GM12878 (cell line): ENCODE measurements at places on chromosomes 2 and 18.

DNA sequence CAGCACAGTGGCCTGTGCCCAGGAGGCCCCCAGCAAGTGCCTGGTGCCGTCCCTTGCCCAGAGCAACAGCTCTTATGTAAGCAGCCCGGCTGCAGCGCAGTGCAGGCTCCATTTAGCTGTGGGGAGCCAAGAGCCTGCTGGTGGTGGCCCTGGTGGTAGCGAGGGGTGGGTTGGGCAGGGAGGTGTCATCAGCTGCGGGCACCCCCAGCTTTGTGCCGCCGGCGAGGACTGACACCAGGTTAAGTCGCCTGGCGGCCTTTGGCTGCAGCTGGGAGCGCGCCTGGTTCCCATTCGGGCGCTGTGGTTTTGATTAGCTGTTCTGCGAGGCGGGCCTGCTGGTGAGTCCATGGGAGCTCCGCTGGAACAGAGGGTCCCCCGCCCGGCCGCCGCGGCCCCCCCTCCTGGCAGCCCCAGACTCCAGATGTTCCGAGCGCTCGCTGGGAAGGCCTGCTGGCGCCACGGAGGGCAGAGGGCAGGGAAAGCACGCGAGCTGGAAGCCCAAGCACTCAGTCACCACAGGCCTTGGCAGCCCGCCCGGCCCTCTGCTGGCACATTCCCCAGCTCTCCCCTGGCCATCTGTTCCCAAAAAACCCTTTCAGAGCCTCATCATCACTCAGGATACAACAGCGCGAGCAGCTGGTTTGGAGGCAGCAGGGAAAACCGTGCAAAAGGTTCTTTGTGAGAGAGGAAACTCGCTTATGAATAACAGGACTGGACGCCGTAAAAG lies 18.4 kb downstream of the ATOH8 start:
- H3K36me3 ChIP-seq, result no peaks in the 10 kb centered on the region
- H3K4me1 ChIP-seq, result no peaks in the 10 kb centered on the region
- no peak overlapping the region for H3K27ac ChIP-seq
- no peak for DNase-seq
- no peak overlapping the region for H3K4me3 ChIP-seq

- H3K4me1 ChIP-seq, result peaks cover 32% of the 10 kb centered on the region
- no peak for DNase-seq
- H3K36me3 ChIP-seq, result no peaks in the 10 kb centered on the region
- no peaks in the 10 kb centered on the region for H3K27me3 ChIP-seq
- H3K4me3 ChIP-seq, result no peak overlapping the region
Observed at GRCh38 chr2:24513281-24514071, 22.4 kb downstream of the NCOA1 start.

- H3K4me3 ChIP-seq, result no peak overlapping the region
- no peaks in the 10 kb centered on the region for H3K36me3 ChIP-seq
- H3K27ac ChIP-seq, result no peak overlapping the region
- DNase-seq, result no peak
- H3K4me1 ChIP-seq, result no peaks in the 10 kb centered on the region
Observed at GRCh38 chr18:37509600-37509999, 56.0 kb downstream of the CELF4 start.

GRCh38 chr2:101442042-101442666 lies 32.8 kb downstream of the RFX8 start:
- DNase-seq, result no peak
- H3K4me1 ChIP-seq, result no peaks in the 10 kb centered on the region
- H3K36me3 ChIP-seq, result no peaks in the 10 kb centered on the region
- no peak overlapping the region for H3K27ac ChIP-seq
- no peak overlapping the region for H3K4me3 ChIP-seq
- H3K27me3 ChIP-seq, result no peaks in the 10 kb centered on the region

DNA sequence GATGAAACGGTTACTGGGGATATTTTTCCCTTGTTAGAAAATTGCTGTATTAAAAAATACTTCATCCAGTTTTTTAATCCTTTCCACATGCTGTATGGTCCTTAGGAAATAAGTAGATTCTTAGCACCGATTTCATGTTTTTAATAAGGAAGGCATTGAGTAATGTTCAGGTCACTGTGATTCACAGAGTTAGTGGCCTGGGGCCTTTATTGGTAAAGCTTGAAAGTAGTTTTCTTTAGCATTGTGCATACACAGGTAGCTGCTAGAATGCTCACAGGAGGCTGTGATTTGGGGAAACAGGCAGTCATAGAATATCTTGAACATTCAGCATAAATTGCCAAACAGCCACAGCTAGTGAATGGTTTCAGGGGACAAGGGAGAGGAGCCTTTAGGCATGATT lies 79.8 kb downstream of the XRCC5 start:
- H3K4me3 ChIP-seq, result no peak overlapping the region
- peaks cover 5% of the 10 kb centered on the region for H3K36me3 ChIP-seq
- no peaks in the 10 kb centered on the region for H3K27me3 ChIP-seq
- H3K27ac ChIP-seq, result no peak overlapping the region

DNA sequence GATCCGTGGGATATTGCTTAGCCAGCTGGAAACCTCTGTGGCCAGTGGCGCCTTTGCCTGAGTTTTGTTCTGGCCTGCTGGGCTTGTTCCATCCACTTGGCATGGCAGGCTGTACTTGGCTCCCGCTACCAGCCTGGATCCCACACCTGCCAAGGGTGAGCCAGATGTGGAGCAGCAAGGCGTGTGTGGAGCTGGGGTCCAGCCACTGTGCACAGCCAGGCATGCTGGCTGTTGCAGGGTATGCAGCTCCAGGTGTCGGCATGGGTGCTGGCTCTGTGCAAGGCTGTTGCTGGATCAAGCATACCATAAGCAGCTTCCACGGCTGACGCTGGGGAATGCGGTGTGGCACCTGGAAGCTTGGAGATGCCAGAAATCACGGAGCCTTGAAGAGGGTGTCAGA lies 34.5 kb downstream of the PTPN4 start:
- H3K4me3 ChIP-seq, result no peak overlapping the region
- H3K36me3 ChIP-seq, result peaks cover 9% of the 10 kb centered on the region
- H3K4me1 ChIP-seq, result no peaks in the 10 kb centered on the region
- H3K27me3 ChIP-seq, result no peaks in the 10 kb centered on the region
- DNase-seq, result no peak
- H3K27ac ChIP-seq, result no peak overlapping the region

- H3K4me1 ChIP-seq, result no peaks in the 10 kb centered on the region
- H3K4me3 ChIP-seq, result no peak overlapping the region
- no peaks in the 10 kb centered on the region for H3K36me3 ChIP-seq
- no peaks in the 10 kb centered on the region for H3K27me3 ChIP-seq
Observed at GRCh38 chr18:32460171-32460731, 10.4 kb downstream of the GAREM1 start.

DNA sequence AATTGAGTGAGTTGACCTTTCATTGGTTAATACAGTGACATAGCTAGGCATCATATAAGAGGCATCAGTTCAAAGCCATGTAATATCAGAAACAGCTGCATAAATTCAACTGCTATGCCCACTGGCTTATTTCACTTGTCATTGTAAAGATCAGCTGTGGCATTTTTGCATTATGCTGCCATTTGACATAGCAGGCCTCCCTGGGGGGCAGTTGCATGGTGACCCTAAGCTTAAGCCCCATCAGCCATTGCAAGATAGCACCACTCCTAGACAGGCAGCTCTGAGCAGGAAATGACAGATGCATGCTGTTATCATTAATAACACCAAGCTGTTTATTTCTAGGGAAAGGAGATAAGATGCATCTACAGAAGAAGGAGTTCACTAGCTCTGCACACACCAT lies 233.4 kb upstream of the CNTNAP5 start:
- no peak overlapping the region for H3K27ac ChIP-seq
- H3K27me3 ChIP-seq, result no peaks in the 10 kb centered on the region
- no peak for DNase-seq

DNA sequence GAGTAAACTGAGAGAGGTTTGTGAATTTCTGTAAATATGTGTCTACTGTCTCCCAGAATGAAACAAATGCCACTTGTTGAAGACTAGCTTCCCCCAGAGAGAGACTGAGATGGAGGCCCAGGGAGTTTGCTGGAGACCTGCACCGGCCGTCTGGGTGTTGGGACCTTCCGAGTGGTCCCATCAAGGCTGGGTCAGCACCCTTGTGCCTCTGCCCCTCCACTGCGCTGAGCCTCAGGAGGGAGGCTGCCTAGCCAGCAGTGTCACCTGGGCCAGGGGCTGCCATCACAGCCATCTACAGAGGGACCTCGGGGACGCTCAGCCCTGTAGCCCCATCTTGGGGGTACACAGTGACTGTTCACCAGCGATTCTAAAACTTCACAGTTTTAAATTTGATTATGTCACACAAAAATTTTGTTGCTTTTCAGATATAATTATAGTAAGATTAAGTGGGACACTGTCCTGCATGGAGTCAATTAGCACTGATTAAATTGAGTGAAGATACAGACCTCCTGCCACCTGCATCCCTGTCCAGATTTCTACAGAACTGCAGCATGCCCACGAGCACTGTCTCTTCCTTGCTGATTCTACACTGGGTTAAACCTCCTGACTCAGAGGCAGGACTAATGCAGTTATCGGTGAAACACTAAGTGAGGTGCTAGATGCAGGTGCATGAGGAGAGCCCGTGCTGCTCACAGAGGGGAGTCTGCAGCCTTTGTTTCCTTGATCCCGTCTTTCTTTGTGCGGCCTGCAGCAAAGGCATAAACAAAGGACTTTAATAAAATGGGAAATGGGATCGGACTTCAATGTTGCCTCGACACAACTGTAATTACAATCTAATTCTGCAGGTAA lies 50.5 kb downstream of the TMEM18 start:
- no peak for DNase-seq
- no peaks in the 10 kb centered on the region for H3K4me1 ChIP-seq
- H3K36me3 ChIP-seq, result no peaks in the 10 kb centered on the region

- no peak overlapping the region for H3K4me3 ChIP-seq
- DNase-seq, result no peak
- no peak overlapping the region for H3K27ac ChIP-seq
- H3K4me1 ChIP-seq, result no peaks in the 10 kb centered on the region
- no peaks in the 10 kb centered on the region for H3K27me3 ChIP-seq
- H3K36me3 ChIP-seq, result no peaks in the 10 kb centered on the region
Observed at GRCh38 chr2:165182029-165182428, 21.8 kb downstream of the SCN3A start.

DNA sequence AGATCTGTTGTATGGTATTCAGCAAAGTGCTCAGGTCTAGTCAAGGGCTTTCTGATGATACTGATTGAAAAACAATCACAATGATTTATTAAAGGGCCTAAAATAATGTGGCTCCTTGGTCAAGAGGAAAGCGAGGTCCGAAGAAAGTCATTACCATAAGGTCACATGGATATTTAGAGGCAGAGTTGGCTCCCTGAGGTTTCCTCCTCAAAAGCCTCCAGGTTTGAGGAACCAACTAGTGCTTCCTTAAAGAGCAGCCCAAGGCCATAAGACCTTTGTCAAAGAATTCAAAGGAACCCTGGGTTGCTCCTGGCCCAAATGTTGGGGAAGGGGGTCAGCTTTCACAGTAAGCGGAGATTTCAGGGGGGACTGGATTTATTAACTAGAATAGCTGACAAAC lies 280.7 kb upstream of the ATP5MC3 start:
- H3K4me1 ChIP-seq, result no peaks in the 10 kb centered on the region
- H3K27me3 ChIP-seq, result no peaks in the 10 kb centered on the region
- no peak overlapping the region for H3K4me3 ChIP-seq
- no peak for DNase-seq

DNA sequence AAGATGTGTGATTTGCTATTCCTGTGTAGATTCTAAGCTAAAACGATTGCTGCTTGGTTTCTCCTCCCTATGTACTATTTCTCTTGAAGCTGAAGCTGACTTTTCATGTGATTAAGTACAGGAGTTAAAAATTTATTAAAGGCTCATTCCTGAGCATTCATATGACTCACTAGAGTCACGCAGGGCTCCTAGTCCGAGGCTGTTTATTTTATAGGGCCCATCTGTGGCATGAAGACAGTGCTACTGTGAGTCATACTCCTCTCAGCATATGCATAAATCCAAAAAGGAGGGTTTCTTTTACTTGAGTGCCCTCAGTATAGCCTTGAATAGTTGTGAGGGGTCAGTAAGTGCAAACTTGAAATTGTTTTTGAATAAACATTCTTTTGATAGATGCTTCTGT lies 378.8 kb downstream of the PTPRM start:
- H3K4me3 ChIP-seq, result no peak overlapping the region
- no peak for DNase-seq
- no peak overlapping the region for H3K27ac ChIP-seq
- H3K27me3 ChIP-seq, result no peaks in the 10 kb centered on the region; the same call in 1 of the 2 replicates

DNA sequence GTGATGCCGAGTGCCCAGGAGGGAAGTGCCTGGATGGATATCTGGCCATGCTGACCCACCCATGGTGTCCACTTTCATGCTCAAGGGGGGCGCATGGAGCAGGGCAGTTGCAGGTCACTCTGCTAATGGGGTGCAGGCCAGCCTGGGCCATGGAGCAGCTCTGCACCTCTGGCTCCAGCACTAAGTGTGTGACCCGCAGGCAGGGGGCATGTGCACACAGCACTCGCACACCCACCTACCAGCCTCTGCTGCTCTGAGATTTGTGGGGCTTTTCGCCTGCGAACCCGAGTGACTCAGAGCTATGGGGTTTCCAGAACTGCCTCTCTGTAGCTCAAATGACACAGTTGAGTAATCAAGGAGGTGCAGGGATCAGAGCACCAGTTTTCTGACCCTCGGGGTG lies 66.2 kb downstream of the CYP26B1 start:
- DNase-seq, result no peak
- H3K36me3 ChIP-seq, result no peaks in the 10 kb centered on the region
- H3K4me3 ChIP-seq, result no peak overlapping the region
- H3K4me1 ChIP-seq, result no peaks in the 10 kb centered on the region
- H3K27ac ChIP-seq, result no peak overlapping the region

DNA sequence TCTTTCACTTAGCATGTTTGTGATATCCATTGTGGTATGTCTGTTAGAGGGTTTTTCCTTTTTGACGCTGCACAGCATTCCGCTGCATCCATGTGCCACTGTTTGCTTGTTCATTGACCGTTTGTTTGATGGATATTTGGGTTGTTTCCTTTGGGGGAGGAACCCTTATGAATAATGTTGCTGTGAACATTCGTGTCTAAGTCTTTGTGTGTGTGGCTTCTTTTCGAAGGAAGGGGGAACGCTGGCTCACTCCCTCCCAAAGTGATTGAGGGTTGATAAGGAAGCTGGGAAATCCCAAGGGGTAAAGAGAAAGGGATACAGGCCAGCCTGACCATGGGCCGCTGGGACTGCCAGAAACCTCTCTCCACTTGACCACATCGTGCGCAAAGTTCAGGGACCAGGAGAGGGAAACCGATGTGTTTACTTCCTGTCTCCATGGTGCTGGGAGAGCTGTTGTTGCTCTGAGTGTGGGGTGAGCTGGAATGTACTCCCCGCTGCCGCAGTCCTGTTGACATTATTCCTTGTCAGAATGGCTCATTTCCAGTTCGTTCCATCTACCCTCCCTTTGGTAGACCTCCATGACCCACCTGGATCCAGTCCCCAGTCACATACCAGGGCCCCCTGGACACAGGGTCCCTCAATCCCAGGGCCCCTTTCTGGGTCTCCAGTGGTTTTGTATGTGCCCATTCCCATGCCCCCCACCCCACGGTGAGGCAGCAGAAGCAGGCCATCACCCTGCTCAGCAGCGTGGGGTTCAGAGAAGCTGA lies 39.6 kb downstream of the HS1BP3 start:
- no peak for DNase-seq
- H3K4me1 ChIP-seq, result no peaks in the 10 kb centered on the region
- no peaks in the 10 kb centered on the region for H3K27me3 ChIP-seq
- no peak overlapping the region for H3K4me3 ChIP-seq
